Ureter (tissue), 1 donor: ENCODE measurements at places on chromosomes 2 and 18. TPM values are rescaled to one million over a fixed set of nuclear protein-coding genes. Genes with fewer than 3 reads are reported as not detected.

Gene ASTL
- not detected for total RNA-seq

Gene CHRNG
- total RNA-seq: not detected

Gene CIAO1
- total RNA-seq: 79.4 TPM

Gene ZNF513
- total RNA-seq: 39.3 TPM

Gene IL37
- not detected for total RNA-seq

Gene ERCC3
- 44.5 TPM for total RNA-seq

Gene CASP8
- total RNA-seq: 50.9 TPM

Gene COBLL1
- 207 TPM for total RNA-seq

Gene DSC3
- total RNA-seq: 5.7 TPM

Gene FBXO15
- total RNA-seq: 2.2 TPM

Gene TLX2
- total RNA-seq: not detected

Gene GPR45
- not detected for total RNA-seq

Gene NOSTRIN
- 31.4 TPM for total RNA-seq

Gene SLC8A1
- total RNA-seq: 116 TPM

Gene LAMA1
- total RNA-seq: 2.7 TPM

Gene BOLL
- not detected for total RNA-seq

Gene ASXL3
- total RNA-seq: 5.9 TPM

Gene CTAGE1
- not detected for total RNA-seq

Gene CCL20
- 2.3 TPM for total RNA-seq

Gene EPB41L3
- total RNA-seq: 43.0 TPM

Gene ST6GAL2
- total RNA-seq: 1.4 TPM

Gene VWC2L
- not detected for total RNA-seq

Gene CKAP2L
- total RNA-seq: 1.2 TPM

Gene MAP2
- total RNA-seq: 3.0 TPM

Gene SERPINB3
- total RNA-seq: not detected

Gene RAPGEF4
- 18.6 TPM for total RNA-seq

Gene CGREF1
- 1.9 TPM for total RNA-seq

Gene CFC1
- total RNA-seq: not detected

Gene CD8B2
- total RNA-seq: 0.65 TPM

Gene ALK
- 0.36 TPM for total RNA-seq

Gene RAB17
- total RNA-seq: 24.2 TPM

Gene BAZ2B
- 135 TPM for total RNA-seq

Gene NABP1
- total RNA-seq: 40.8 TPM

Gene KCNF1
- total RNA-seq: 0.60 TPM

Gene RESP18
- not detected for total RNA-seq

Gene CYS1
- total RNA-seq: 4.0 TPM

Gene SPATA3
- total RNA-seq: not detected

Gene SIGLEC15
- total RNA-seq: 8.4 TPM

Gene METTL5
- 54.8 TPM for total RNA-seq

Gene ITGB6
- 96.3 TPM for total RNA-seq

Gene POTEC
- total RNA-seq: not detected

Gene NXPH2
- total RNA-seq: not detected

Gene GLS
- total RNA-seq: 105 TPM

Gene C2orf74
- total RNA-seq: 18.2 TPM

Gene TGIF1
- total RNA-seq: 64.0 TPM

Gene CCDC121
- total RNA-seq: 5.3 TPM

Gene AKAIN1
- not detected for total RNA-seq

Gene GKN1
- not detected for total RNA-seq

Gene NEU2
- not detected for total RNA-seq

Gene TCF23
- 0.42 TPM for total RNA-seq

Gene ANKRD53
- 1.8 TPM for total RNA-seq

Gene GPR39
- 13.2 TPM for total RNA-seq

Gene SRD5A2
- total RNA-seq: 0.65 TPM

Gene FTCDNL1
- total RNA-seq: 1.5 TPM

Gene UGT1A1
- total RNA-seq: 21.8 TPM

Gene MERTK
- total RNA-seq: 33.5 TPM

Gene XDH
- 6.6 TPM for total RNA-seq

Gene RBM43
- 13.4 TPM for total RNA-seq
